Stimulated activated CD4-positive, alpha-beta T cell treated with anti-CD3 and anti-CD28 coated beads, Interleukin-15, amount 100 ng/mL, for 1 hour (primary cell): ENCODE measurements at places on chromosomes 7 and 10.

DNA sequence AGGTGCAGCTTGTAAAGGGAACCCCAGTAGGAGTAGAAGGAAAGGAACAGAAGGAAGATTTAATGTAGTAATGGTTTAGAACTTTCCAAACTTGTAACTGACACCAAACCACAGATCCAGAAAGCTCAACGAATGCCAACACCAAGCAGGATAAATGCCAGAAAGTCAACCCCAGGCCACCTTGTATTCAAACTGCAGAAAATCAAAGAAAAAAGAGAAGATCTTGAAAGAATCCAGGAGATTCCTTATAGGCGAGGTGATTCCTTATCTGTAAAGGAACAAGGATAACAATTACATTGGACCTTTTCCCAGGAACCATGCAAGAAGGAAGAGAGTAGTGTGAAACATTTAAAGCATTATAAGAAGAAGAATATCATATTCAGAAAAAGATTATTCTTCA, 93.6 kb downstream of the NKX6-2 start:
- DNase-seq = no peak

DNA sequence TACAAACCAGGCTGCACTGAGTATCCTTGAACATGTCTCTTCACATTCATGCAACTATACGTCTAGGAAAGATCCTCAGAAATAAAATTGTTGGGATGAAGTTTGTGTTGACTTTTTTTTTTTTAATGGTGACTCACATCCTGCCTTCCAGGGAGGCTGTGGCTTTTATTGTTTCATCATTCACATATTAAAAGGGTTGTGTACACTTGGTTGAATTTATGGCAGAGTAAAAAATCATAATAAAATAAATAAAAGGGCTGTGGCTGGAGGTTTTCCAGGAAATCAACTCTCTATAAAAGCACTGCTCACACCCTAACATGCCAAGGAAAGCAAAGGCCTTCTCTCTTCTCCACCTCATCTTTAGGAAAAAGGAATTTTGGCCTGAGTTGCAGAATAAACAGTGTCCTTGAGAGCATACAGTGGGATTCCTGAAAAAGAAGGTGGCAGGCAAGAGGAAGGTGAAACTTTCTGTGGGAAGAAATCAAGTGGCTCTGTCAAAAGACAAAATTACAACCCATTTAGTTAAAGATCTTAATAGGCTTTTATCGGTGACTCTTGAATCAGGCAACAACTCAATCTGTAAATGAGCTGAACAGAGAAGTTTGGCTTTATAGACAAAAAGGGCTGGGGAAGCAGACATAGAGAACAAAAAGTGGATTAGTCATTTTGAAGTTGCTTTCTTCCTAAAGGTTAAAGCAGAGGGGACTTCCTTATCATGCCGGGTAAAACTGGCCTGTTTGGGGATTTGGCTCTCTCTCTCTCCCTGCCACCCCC, 41.6 kb upstream of the FHIP2A start:
- no peak for DNase-seq

DNA sequence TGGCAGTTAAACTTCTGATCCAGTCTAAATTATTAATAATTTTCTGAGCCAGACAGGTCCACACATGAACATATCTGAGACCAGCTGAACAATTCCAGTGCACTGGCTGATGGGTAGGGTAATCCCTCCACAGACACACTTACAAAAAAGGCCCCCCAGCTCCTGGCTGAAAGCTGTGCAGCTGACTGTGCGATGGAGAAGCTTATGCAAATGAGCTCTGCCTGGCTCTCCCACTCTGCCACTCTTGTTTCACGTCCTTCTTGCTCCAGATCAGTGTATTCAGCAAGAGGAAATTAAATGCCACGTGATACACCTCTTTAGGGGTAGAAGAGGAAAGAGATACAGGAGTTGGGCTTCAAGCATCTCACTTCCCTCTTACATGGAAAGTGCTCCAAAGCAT, 76.4 kb upstream of the FEZF1 start:
- DNase-seq = no peak

DNA sequence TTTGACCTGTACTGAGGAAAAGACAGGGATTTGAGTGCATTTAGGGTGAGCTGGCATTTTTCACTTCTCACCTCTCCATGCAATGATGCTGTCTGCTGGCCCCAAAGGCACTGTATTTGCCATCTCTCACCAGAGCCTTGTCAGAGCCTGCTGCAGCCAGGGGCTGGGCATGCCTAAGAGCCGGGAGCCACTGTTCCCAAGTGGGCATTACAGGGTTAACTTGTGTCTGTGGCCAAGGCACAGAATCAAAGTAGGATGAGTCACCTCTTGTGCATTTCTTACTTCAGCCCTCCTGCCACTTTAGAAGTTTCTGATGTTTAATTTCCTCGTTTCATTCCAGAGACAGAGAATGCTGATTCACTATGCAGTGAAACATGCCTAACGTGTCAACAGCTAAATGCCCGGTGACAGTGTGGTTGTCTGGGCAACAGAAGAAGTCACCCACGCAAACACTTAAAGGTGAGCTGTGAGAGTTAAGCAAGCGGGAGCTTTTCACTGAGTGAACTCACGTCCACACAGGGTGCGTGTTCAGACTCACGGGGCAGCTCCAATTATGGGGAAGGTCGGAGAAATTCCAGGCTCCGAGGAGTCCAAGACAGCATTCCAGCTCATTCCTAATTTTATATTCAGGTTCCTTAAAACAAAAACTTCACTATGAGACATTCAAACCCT, 57.1 kb upstream of the IGFBP3 start:
- DNase-seq = no peak

DNA sequence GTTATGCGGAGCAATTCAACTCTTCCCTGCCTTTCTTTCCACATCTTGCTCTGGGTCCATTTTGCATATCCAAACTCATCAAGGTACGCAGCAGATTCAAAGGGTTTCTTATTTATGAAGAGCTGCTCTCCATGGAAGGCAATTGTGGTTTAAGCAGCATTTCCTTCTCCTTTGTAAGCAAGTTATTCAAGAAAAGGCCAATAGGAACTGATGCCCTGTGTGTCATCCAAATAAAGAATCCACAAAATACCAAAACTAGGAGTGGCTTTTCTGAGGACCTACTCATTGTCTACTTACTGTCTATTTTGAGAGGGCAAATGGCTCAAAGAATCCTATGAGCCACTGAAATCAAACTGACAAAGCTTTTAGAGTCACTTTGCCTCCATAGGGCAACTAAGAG, 253.1 kb downstream of the PTEN start:
- DNase-seq = no peak

- no peak for DNase-seq
Measured at GRCh38 chr10:70474780-70475179, 3.8 kb upstream of the PALD1 start.

GRCh38 chr7:156558198-156558597, 82.4 kb upstream of the RNF32 start:
- DNase-seq = no peak

DNA sequence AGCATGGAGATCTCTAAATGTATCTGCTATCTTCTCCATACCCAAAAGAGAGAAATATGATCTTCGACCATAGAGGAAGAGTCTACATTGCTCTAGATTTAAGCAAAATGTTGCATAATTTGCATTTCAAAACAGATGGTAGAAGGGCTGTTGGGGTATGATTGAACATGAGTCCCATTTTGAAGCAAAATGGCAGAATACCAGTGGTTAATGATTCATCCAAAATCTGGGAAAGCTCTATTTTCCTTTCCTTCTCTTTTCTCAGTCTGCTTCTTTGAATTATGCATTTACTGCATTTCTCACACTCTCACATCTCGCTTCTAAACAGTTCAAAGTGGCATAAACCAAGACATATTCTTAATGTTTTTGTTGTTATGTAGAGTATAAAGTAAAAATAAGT, 178.5 kb downstream of the MACC1 start:
- DNase-seq = no peak

- no peak for DNase-seq
Measured at GRCh38 chr7:33903791-33904680, 1.3 kb upstream of the BMPER start.

DNA sequence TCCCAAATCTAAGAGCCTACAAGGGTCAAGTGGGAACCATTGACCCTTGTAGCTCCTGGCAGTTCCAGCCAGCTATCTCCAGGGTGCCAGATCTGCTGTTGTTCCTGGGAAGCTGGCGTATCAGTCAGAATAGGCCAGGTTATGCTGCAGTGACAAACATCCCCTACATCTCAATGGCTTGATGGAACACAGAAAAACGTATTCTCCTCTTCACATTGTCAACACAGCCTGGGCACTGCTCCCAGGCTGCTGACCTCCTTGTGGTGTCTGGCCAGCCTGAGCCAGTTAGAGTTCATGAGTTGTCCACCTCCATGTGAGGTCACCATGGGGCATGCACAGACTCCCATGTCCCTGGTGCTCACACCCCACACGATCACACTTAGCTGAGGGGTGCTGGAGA, 9.5 kb upstream of the TNRC18 start:
- DNase-seq = no peak

DNA sequence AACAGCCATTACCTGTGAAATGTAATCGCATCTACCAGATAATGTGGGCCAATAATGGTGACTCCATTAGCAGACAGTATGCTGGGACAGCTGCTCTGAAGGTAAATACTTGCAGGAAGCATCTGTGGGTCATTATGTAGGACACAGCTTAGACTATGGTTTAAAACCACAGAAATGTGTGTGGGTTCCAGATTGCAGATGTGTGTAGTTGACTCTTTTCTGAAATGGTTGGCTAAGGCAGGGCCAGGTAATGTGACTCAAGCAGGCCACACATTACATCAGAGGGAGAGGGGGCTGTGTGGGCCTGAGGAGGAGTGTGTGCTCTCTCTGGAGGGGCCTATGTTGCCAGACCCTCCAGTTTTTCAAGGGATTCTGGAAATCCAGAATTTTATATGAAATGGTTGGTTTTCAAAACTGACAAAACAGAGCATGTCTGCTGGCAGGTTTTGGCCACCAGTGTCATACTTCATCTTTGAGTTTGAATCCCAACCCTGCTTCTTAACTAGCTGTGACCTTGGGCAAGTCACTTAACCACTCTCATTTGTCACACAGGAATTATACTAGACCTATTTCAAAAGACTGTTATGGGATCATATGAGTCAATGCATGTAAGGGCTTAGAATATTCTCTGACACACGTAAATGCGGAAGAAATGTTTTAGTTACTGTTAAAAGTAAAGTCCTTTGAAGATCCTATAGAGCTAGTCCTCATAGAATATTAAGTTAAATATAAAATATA, 64.5 kb downstream of the MCMBP start:
- no peak for DNase-seq

DNA sequence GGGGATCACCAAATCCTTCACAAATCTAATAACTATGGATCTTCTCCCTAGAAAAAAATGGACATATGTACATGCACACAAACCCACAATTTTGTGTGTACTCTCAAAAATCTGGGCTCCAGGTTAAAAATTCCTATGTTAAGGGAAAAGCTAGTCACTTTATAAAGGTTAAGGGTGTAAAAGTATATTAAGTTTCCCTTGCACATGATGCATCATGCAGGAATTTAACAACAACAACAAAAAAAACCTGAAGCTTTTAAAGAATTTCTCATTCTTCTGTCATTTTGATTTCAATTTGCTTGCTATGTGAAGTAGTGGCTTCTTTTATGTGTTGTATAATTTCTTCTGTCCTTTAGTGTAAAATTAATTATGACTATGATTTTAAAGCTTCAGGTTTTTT, 123.7 kb downstream of the CNOT4 start:
- no peak for DNase-seq

GRCh38 chr7:91194841-91195240, 69.4 kb upstream of the FZD1 start:
- DNase-seq = no peak

DNA sequence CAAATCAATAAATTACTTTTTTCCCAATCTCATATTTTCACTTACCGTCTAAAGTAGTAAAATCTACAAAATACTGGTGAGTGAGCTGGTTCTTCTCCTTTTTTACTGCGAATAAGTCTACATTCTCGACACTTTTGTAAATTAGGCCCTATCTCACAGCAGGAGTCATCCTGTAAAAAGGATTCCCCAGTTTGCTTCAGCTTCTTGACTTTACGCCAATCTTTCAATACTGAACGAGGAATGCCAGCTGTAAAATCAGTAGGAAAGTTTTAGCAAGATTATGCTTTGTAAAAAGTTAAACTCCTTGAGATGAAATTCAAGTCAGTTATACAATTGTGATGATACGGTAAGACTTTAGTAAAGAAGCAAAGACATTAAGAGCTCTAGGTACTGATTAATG, 67.3 kb downstream of the NRBF2 start:
- DNase-seq = no peak

- no peak for DNase-seq
Measured at GRCh38 chr10:21014141-21014540, 117.0 kb upstream of the NEBL start.

- DNase-seq = no peak
Measured at GRCh38 chr7:30708983-30709382, 26.7 kb upstream of the CRHR2 start.

DNA sequence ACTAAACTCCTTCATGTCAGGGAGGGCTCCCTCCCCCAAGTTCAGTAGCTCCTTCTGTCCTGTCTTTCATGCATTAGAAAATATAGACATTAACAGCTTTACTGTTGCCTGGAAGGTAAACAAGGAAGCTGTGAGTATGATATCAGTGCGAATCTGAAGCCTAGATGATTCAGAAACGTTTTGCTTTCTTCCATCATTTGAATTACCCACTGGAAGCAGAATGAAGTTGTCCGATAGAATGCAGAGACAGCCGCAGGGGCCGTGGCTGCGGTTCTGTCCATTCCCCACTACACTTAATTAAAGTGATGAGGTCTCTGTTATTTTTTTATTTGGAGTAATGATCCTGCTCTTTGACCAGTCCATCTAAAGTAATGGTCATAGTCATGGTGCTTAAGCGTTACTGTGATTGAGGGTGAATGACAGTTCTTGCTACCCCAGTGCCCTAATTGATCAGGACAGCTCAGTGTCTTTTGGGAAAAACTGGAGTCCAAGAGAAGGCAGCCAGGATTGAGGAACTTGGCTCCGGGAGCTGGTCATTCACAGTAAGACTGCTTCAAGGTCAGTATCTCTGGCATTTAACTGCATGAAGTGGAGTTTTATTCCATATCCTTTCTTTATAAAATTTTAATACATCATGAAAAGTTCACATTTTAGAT, 69.9 kb downstream of the PTPRE start:
- DNase-seq = no peak

DNA sequence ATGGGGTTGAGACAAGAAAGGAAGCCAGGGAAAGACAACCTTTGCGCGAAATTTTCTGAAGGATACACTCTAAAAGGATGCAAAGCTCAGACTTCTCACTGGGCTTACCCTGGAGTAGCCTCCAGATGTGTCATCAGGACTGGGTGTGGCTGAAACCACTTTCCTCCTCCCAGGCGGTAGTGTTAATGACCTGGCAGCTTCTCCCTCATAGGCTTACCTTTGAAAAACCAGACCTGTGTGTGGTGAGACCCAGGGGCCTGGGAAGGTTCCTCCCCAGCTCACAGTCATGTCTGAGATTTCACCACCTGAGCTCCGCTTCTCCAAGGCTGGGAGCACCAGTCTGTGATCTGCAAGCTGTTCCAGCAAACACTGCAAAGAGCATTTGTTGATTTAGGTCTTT, 93.7 kb downstream of the EPC1 start:
- DNase-seq = no peak

GRCh38 chr7:138954545-138955475, 26.4 kb downstream of the KIAA1549 start:
- DNase-seq = no peak
